Progenitor cell of endocrine pancreas (in vitro differentiated cells): ENCODE measurements at places on chromosomes 3 and 15.

DNA sequence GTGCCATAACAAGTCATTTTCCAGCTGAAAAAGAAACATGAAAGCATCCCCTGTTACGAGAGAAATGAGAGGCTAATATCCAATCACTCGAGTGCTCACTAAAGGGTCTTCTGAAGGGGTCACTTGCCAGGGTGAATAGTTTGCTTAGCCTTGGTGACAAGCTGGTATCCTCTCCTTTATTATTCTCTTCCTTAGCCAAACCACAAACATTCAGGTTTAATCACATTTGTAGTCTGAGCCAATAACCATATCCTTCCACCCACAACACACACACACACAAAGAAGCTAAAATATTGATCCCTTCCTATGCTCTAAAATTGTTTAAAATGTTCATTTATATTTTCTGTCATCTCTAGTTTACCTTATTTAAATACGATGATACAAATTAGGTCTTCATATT, 240.5 kb upstream of the TMCO5A start:
- DNase-seq = no peak

DNA sequence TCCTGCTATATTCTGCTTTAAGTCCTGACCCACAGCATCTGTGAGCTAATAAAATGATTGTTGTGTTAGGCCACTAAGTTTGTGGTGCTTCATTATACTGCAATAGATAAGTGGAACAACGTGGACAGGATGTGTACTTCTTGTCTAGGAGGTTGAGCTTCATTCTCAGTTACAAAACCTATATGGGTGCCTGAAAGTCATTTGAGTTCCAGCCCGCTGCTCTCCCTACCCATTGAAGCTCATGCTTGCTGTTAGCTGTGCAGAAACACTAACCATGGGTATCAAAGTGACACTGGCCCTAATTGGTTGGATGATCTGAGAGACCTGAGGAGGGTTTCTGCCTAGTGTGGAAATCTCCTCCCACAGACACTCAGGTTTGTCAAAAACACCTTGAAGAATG, 357.2 kb downstream of the PDCD6IP start:
- no peak for DNase-seq

- no peak for DNase-seq
These were observed 22.4 kb downstream of the KCNMB2 start for GRCh38 chr3:178558637-178559036.

GRCh38 chr3:140290105-140290504, 355.1 kb downstream of the CLSTN2 start:
- DNase-seq = no peak

GRCh38 chr15:62902821-62903220, 139.7 kb upstream of the TPM1 start:
- DNase-seq = no peak

DNA sequence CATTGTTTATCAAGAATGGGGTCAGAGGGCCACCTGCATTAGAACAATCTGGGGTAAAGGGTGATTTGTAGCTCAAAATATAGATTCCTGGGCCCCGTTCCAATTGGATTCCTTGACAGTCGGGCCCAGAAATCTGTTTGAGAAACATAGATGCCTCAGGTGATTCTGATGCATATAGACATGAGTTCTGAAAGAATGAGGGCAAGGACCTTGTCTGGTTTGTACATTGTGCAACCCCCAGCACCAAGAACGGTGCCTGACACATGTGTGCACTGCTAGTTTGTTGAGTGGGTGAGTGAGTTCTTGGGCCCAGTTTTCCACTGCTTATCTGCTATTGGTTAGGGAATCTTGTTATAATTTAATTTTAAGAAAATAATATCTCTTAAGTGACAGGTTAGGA, 16.6 kb downstream of the CRYBG3 start:
- DNase-seq = no peak

- DNase-seq = no peak
These were observed 125.7 kb upstream of the ZBED2 start for GRCh38 chr3:111720681-111721380.

DNA sequence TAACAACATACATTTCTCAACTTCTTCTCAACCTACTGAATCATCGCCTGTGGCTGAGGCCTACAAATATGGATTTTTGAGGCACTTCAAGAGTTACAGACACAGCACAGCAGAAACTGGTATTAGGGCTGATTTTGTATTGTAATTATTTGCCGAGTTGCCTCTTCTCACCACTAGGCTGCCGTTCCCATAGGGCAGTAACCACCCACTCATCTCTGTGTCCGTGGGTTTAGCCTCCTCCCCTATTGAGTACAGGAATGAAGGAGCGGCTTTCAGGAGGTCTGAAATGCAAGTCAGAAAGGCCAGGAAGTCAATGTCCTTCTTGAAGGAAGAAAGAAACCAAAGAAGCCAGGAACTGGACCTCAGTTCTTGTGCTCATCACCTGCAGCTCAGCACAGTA, 220.8 kb downstream of the MTHFS start:
- DNase-seq = no peak

DNA sequence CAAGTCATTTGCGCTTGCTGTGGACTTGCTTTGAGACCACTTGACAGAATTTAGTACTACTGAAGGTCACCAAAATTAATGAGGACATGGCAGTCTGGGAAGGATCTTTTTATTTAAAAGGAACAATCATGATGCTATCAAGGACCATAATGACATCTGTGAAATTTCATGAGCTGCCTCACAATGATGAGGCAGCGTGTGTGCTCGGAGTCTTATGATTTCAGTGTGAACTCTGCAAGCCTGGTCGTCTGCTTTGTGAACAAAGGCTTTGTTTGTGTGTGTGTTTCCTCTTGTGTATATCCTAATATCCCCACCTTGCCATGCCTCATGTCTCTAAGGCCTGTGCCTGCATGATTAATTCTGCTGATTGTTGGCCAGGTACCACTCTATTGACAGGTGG, 46.7 kb downstream of the RAD54L2 start:
- no peak for DNase-seq

- DNase-seq = no peak
These were observed 775 bp upstream of the CCDC39 start for GRCh38 chr3:180680097-180680430.

DNA sequence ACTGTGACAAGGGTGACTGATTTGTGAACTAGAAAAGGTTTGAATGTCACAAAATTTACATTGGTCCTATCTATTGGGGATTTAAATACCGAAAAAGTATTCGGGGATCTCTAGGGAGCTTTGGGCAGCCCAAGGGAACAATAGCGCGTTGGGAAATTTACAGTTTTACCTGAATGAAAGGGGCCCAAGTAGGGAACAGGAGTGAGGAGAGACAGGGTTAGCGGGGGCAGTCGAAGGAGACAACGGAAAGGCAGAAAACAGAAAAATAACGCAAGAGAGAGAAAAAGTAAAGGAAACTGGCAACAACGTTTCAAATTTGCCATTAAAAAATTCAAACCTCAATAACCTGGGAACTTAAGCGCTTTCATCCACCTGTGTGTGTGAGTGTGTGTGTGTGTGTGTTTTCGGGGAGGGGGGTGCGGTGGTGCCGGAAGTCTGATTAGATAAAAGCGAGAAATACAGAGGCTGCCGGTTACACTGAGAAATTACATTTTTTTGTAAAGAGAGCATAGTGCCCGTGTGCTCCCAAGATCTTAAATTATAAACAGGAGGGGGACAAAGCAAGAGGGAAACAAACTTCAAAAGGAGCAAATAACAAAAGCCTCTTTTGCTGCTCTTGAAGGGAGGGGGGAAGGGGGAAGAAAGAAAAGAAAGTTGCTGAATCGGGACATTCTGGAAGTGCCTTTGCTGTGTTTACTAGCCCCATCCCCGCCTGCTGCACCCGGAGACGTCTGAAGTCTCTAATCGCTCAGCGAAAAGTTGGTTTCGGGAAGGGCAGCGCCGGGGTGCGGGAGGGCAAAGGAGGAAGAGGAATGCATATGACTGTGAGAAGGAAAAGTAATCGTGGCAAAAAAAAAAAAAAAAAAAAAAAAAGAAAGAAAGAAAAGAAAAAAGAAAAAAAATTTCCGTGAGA, 721 bp upstream of the ZIC1 start:
- no peak for DNase-seq

DNA sequence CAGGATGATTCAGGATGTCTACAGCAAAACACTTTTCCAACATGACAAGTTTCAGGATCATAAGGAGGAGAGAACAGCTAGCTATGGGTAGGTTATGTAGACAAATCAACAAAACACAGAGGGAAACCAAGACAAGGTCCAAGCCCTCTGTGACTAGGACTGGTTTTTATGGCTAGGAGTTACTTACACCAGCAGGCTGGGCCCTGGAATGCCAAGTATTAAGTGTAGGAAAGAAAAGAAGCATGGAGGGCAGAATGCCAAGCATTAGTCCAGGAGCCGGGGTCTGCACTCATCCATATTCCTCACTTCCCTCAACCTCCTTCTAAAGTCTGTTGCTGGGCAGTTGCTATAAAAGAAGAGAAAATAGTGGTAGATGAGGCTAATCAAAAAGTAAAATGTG, 35.3 kb upstream of the PPP2R3A start:
- DNase-seq = no peak

DNA sequence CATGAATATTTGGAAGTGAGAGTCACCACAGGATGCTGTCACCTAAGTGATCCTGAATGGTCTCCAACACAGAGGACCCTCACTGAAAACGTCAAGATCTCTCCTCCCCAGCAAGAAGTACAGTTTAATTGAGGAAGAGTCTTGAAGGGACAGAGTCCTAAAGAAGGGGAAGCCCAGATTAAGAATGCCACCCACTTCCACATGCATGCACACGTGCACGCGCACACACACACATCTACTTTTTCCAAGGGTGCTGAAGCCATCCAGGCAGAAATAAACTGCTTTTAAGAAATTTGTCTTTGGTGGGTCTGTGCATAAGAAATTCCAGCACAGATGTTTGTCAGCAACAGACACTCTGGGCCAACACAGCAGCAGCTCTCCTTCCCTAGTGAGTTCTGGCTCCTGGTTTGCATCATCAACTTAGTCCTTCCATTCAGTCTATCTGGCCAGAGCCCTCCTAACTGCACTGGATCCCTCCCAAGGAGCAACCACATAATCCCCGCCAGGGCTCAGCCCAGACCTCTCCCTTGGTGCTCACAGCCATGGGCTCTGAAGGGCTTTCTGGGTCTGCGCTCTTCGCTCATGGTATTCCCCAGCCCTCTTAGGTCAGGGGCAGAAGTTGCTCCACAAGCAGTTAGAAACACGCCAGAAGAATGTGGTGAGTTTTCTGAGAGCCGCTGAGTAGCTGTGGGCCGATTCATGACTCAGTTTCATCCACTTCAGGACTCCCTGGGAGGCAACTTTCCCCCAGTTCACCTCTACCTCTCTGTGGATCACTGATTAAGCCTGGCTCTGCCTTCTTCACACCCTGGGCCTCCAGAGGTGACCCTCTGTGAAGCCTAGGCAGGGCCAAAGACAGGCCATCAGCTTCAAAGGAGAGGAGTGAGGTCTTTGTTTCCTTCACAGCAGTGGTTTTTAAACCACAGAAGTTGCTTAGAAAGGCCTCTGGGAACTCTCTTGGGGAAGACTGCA, 132.6 kb upstream of the LIPC start:
- DNase-seq = no peak

- no peak for DNase-seq
These were observed 3.5 kb downstream of the MAN2C1 start for GRCh38 chr15:75364881-75365280.

GRCh38 chr15:68440136-68440535, 8.2 kb upstream of the ITGA11 start:
- no peak for DNase-seq

DNA sequence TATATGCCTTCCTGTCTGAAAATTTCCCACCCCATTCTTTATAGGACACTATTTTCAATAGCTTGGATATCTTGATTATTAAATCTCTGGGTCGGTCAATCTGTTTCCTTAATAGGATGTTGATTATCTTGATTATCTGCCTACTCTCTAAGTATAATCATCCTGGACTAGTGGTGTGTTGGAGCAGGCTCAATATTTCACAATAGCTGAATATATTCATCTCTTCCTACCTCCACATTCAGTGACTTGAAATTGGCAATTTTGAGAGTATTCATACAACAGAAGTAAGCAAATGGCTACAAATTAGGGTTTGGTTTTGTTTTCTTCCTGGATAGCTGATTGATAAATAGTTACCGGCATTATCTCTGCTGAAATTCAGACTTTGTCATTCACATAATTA, 1162.6 kb downstream of the ROBO1 start:
- DNase-seq = no peak

GRCh38 chr3:187064210-187065115, 74.8 kb downstream of the RPL39L start:
- DNase-seq = no peak

DNA sequence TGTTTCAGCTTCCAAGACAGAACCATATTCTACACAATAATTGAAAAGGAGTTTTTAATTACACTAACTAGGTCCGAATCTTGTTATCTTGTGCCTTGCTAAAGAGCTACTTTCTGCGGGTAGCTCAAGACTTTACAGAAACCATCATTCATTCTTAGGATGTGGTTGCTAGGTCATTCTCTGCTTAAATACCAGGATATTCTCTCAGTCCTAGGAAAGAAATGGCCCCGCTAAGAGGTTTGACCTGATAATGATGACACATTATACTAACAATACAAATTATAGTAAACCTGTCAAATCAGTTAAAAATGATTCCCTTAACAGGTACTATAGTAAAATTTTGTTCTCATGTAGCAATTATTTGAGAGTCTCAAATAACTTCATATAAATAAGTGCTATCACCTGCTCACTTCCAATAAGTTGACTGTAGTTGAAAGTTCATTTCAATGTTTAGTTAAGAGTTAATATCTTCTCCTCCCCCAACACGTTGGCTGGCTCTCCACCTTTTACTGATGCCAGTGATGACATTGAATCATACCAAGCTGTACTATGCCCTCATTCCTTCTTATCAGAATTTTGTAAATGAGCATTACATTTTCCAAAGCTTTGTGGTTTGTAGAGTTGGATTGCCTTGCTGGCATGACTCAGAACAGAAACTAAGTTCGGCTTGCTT, 3.6 kb upstream of the C3orf85 start:
- DNase-seq = no peak

DNA sequence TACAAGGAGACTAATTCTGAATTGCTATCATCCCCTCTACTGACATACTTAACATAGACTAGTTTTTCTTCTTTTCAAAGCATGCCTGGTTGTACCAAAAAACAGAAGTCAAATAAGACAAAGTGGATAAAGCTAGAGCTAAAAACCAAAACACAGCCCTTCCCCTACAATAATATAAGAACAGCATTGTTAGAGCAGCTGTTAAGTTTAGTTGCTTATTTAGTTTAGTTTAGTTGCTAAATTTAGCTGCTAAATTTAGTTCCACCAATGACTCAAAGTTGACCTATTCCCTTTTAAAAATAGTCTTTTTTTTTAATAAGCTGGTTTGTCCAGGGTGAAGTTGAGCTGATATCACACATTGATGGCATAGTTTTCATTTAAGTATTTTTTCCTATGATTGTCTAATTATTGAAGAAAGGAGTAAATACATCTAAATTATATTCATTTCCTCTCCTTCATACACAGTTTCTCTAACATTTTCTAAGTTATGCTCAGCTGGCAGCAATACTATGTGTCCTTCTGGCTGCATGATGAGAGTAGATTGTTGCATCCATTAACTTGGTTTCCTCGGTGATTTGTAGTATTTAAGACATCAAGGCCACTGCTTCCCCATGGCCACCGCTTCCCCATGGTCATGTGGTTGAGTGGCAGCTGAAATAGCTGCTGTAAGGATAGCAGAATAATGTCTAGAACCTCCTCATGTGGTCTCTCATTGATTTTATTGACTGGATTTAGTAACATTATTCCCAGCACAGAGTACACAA, 718.6 kb upstream of the NECTIN3 start:
- no peak for DNase-seq

- no peak for DNase-seq
These were observed 12.3 kb upstream of the UBA7 start for GRCh38 chr3:49826016-49826415.

- no peak for DNase-seq
These were observed 339.0 kb upstream of the WNT5A start for GRCh38 chr3:55826097-55826496.

- DNase-seq = no peak
These were observed 22.0 kb upstream of the LEKR1 start for GRCh38 chr3:156803952-156804741.
